8988T (cell line): ENCODE measurements at places on chromosomes 6 and 20.

DNA sequence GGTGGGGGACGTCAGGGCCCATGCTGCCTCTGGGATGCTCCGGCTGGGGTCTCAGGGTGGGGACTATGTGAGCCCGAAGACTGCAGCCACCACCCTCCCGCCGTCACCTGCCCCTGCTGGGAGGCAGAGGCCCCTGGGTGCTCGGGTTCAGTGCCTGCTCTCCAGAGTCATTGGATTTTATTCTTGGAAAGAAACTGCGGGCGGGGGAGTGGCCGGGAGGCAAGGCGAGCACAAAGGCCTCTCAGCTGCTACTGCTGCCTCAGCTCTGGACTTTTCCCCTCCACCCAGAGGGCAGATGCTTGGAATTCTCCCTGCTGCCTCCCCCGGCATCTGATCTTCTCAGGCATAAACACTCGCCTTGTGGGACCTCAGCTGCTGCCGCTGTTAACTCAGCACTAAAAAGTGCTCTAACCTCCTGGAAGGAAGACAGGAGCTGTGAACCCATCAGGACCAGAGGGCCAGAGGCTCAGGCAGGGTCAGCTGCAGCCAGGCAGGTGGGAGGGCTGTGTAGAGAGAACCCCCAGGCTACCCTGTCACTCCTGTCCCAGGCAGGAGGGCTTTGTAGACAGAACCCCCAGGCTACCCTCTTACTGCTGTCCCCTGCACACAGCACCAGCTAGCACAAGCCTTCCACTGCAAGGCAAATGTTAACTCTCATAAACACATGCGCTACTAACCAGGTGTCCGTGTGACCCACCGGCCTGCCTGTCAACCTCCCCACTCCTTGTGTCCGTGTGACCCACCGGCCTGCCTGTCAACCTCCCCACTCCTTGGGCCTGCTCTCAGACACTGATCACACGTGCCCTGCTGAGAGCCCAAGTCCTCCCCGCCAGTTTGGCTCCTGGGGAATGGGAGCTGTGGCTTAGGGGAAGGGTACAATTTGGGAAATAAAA is 9.4 kb upstream of the FRMD1 start:
- no peak for DNase-seq

DNA sequence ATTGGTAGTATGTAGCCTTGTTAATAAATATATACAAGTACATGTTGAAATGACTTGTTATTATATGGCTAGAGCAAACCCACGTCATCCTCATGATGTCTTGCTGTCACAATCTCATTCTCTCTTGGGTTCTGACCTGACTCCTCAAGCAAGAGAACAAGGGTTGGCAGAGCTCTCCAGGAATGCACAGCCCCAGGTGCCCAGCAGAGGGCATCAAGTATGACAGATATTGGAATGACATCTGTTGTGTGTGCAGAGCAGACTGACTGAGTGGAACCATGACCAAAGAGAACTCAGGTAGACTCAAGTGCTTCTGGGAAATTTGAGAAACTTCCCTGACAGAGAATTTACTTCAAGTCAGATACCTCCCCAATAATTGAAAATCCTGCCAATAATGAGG is 90.6 kb downstream of the PAX1 start:
- no peak for DNase-seq

- no peak for DNase-seq
Measured at GRCh38 chr20:37839432-37839827, 63.5 kb upstream of the VSTM2L start.

GRCh38 chr20:43983359-43983758 is 68.7 kb downstream of the TOX2 start:
- DNase-seq = no peak

DNA sequence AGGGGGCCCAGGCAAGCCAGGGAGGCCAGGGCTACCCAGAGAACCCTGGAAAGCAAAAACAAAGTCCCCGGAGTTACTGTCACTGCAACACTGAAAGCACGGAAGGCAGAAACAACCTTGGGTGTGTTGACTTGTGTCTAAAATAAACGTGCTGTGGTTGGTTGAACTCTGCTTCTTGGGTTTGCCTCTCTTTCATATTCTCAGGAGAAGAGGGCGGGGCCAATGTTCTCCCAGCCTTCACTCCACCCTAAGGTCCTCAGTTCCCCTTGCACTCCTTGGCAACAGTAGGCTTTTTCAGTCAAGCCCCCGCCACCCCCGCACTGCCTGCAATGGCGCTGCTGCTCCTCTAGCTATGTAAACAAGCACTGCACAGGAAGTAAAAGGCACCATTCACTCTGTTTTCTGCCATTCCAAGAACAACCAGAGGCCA is 60.9 kb downstream of the COL9A1 start:
- no peak for DNase-seq

GRCh38 chr20:61186771-61187472 is 65.1 kb upstream of the CDH4 start:
- DNase-seq = no peak

GRCh38 chr6:158131926-158132325 is 36.1 kb downstream of the SERAC1 start:
- DNase-seq = peak; percentile 20

GRCh38 chr6:137954253-137954652 is 87.2 kb downstream of the TNFAIP3 start:
- no peak for DNase-seq

DNA sequence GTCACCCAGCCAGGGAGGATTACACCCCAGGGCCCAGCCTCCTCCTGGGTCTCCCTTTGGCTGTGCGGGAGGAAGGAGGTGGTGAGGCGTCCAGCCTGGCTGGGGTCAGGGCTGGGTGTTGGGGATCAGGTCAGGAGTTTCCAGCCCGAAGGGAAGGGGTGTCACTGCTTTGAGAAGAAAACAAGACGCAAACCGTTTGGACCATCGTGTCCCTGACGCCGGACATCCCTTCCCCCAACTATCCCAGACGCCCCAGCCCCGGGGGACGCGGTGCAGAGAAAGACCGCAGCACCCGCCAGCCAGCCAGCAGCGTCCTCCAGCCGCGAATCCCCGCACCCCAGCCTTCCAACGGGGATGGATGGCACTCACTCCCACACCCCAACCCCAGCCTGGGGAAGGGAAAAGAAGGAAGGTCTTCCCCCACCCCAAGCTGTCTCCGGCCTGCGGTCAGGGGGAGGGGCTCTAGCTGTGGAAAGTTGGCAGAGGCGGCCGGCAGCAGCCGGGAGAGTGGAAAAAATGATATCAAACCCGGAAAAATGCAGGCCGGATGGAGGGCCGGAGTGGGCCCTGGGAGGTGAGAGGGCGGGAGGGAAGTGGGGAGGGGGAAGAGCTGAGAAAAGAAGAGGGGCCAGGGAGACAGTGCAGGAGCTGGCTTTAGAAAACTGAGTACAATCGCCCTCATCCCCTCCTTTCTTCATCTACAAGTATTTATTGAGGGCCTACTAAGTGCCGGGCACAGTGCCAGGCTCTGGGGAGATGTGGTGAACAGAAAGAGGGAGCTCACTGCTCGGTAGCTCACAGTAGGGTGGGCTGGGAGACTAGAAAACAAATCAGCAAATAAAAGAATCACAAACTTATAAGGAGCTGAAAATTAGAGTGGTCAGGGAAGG is 10.6 kb downstream of the REM1 start:
- DNase-seq = no peak

DNA sequence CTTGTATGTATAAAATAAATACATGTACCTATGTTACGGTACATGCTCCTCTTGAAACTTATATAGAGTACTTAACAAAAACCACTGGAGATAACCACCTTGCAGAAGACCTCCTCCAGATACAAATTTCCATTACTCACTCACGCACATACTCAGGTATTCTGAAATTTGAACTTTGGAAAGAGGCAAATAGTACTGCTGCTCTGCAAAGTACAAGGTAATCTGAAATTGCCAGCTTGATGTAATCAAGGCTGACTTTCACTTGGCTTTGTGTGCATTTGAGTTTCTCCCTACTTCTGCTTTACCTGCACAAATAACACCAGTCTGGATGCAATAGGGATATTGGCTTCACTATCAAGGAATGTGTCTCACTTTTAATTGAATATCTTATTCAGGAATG is 123.6 kb downstream of the FOXA2 start:
- no peak for DNase-seq

DNA sequence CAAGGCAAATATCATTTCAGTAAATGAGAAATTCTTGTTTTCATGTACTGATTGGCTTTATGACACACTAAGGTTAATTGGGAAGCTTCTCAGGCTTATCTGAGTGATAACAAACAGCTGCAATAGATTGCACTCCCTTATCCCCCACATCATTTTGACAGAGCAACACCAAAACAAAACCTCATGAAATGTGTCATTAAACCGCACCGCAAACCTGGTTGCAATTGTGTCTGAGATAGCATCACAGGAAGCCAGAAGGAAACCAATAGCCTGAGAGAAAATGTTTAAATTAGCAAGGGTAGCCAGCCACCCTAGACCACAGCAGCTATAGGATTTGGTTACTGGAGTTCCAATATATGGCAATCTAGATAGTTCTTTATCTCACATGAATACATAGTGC is 31.6 kb upstream of the LAMA4 start:
- DNase-seq = no peak

DNA sequence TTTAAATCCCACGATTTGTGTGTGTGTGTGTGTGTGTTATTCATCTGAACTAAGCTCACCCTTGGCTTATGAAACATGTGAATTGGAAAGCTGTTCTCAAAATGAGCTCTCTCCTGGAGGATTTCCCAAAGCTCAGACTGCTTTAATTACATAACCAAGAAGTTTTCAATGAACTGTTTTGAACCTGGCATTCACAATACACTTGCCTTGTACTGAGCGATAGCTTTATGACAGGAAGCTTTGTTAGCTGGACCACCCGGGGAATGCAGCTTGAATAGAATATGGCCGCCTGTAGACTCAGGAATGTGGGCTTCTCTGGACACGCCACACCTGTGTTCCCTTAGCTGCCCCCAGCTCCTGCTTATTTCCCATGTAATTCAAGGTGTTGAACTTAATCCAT is 71.4 kb upstream of the PREP start:
- DNase-seq = no peak

DNA sequence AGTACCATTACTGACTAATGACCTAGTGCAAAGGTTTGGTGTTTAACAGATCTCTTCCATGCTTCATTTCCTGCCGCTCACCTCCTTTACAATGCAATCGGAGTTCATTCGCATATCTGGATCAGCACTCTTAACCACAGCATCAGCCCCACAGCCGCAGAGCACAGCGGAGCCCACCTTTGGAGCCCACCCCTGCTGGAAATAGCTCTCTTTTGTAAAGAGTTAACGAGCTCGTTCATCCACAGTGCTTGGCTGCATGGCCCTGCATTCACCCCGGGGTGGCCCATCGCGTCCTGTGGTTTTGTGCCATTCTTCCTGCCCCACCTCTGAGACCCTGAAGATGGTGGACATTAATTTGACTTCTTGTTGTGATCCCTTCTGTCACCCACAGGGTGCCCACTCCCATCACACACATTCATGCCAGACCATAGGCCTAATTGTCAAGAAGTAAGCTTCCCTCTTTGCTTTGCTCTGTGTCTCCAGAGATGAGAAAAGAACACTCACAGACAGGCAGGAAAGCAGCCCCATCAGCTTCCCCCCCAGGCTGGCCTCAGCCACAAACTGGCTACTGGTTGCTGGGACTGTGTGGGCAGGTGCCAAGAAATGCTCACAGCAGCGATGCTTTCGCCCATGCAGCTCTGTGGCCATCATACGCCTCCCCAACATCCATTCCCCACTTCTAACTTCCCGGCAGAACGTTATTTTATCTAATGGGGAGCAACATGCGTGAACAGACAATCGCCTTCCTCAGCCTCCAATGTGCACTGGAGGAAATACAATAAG is 167.0 kb downstream of the LRFN2 start:
- no peak for DNase-seq

GRCh38 chr20:9241232-9241692 is 172.4 kb downstream of the PLCB4 start:
- DNase-seq = no peak

DNA sequence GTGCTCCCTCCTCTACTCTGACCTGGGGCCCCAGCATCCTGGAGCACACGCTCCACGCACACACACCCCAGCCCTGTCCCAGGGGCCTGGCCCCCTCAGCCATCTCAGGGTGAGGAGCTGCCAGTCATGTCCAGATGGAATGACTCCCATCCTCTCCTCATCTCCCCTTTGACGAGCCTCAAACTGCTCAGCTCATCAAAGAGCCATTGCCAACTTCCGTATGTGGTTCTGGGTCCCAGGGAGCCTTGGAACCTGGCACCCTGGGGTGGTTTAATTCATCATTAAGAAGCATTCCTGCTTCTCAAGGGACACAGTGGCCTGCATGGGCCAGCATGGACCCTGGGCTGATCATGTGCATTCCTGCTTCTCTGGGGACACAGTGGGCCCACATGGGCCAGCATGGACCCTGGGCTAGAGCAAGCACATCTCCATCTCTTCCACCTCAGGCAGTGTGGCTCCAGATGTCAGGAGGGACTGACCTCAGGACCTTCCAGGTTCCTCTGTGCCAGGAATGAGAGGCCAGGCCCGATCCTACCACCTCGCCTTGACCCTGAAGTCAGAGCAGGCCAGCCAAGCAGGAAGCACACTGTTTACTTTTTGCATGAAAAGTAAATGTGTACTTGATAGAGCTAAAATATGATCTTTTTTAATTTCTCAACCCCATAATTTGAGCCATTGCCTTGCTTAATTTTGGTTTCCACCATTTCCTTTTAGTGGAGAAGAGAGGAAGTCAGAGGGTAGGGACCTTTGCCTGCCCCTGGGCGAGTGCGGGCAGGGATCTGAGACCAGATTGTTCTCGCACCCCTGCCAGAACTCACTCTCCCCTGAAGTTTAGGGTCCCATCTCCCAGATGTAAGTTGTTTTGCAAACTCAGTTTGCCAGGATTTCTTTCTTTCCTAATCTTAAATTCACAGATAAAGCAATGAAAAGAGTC is 26.1 kb downstream of the SPATA2 start:
- no peak for DNase-seq
